Pulmonary artery endothelial cell (primary cell): ENCODE measurements at places on chromosomes 5 and 9. TPM values are rescaled to one million over a fixed set of nuclear protein-coding genes. Genes with fewer than 3 reads are reported as not detected.

GRCh38 chr9:89375191-89375760, 57.0 kb downstream of the SECISBP2 start:
- no peak for DNase-seq

- DNase-seq = no peak
These were observed 94.7 kb downstream of the NLN start for GRCh38 chr5:65816729-65817128.

GRCh38 chr5:43192558-43193180, 644 bp downstream of the NIM1K start:
- no peak for DNase-seq

TTC23L gene
- under 0.01 and 0.04 TPM in 2 replicates for total RNA-seq
